ENCODE measurements at places on chromosomes 6 and 20. TPM values are rescaled to one million over a fixed set of nuclear protein-coding genes. Genes with fewer than 3 reads are reported as not detected.

- no peak overlapping the region for H3K4me3 ChIP-seq
- no peaks in the 10 kb centered on the region for H3K36me3 ChIP-seq
- DNase-seq, result peak; percentile 44
- H3K27me3 ChIP-seq, result no peaks in the 10 kb centered on the region
These were observed 1.6 kb upstream of the DSN1 start for GRCh38 chr20:36775196-36775595.

DNA sequence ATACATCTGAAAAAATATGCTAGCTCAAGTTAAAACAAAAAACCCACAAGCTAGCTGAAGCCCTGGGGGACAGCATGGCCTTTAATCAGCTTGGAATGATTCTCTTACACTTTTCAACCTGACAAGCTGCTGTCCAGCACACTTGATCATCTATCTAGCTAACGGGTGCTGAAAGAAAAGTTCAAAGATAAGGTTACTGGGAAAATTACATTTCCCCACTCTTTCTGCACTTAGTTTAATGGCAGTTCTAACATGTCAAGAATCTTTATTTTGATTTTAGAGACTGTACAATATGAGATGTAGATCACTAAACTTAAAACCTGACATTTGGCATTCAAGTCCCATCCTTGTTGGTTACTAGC, 53.4 kb downstream of the STK4 start:
- H3K27me3 ChIP-seq, result no peaks in the 10 kb centered on the region
- no peak overlapping the region for H3K27ac ChIP-seq
- no peak overlapping the region for H3K4me3 ChIP-seq
- no peaks in the 10 kb centered on the region for H3K36me3 ChIP-seq
- peaks cover 24% of the 10 kb centered on the region for H3K4me1 ChIP-seq
- no peak for DNase-seq

DNA sequence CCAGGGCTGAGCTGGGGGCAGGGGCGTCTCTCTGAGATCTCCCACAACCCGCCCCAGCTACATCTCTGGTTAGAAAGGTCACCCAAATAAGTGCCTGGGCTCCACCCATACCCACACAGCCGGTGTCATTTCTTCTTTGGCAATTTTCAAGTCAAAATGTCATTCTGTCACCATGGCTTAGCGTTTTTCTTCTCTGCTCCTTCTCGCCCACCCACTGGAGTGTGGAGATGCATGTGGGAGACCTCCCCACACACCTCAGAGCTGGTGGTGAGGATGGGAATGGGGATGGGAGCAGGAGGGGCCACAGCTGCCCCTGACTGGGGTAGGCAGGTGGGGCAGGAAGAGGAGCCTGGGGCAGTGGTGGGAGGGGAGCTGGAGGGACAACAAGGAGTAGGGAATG, 63.1 kb downstream of the CPNE5 start:
- H3K4me3 ChIP-seq, result no peak overlapping the region
- H3K36me3 ChIP-seq, result no peaks in the 10 kb centered on the region
- no peaks in the 10 kb centered on the region for H3K4me1 ChIP-seq
- no peak for DNase-seq
- H3K27ac ChIP-seq, result no peak overlapping the region
- no peaks in the 10 kb centered on the region for H3K27me3 ChIP-seq

DNA sequence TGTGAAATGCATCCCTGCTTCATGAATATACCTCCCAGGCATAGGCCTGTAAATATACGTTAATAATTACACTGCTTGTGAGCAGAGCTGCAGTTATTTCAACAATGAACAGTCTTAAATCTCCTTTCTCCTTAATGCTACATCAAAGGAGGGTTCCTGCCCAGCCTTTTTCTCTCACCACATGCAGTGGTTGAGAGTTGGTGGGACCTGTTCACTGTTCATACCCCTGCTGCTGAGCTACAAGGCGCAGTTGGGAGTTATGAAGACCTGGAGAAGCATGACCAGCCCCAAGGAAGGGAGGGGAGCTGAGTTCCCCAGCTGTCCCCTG, 111.9 kb upstream of the FOXQ1 start:
- H3K36me3 ChIP-seq, result no peaks in the 10 kb centered on the region
- no peaks in the 10 kb centered on the region for H3K27me3 ChIP-seq
- no peaks in the 10 kb centered on the region for H3K4me1 ChIP-seq
- DNase-seq, result no peak
- no peak overlapping the region for H3K4me3 ChIP-seq
- no peak overlapping the region for H3K27ac ChIP-seq

DNA sequence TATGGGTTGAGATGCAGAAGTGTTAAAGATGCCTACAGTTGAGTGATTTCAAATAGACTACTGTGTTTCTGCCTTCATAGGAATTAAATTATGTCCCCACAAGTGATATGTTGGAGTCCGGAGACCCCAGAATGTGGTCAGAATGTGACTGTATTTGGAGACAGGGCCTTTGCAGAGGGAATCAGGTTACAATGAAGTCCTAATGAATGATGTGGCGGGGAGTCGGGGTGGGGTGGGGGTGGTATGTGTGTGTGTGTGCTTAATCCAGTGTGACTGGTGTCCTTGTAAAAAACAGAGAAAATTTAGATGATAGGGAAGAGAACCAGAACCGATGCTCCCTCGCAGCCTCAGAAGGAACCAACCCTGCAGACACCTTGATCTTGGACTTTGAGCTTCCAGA, 448.2 kb downstream of the QKI start:
- H3K4me1 ChIP-seq, result no peaks in the 10 kb centered on the region
- no peak overlapping the region for H3K4me3 ChIP-seq
- H3K36me3 ChIP-seq, result no peaks in the 10 kb centered on the region
- no peak for DNase-seq

DNA sequence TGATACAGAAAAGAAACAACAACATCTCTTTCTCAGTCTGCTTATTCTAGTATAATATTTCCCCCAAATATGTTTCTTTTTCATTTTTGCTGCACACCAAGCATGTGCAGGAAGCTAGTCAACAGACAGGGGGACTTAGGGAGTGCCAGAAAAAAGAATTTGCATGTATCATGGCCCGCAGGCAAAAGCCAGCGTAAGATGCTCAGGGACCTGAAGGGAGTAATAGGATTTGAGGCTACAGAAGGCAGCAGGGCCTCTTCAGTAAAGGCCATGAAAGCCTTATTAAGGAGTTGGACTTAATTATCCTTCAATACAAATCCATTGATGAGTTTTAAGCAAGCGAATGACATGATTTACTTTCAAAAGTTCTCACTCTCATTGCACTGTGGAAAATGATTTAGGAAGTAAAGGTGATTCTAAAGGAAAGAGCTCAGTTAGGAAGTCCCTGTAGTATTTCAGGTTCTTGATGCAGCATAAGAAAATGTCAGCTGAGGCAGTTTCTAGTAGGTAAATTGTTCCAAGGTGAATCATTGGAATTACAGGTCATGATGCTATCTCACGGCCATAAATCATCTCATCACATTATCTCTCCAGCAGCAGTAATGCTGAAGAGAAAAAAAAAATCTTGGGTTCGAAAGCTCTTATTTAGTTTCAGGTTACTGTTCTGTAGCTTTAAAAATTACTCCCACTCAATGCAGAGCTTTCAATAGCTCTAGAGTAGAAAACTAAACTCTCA, 94.8 kb downstream of the PTCHD4 start:
- H3K27ac ChIP-seq, result no peak overlapping the region
- no peak for DNase-seq
- H3K4me3 ChIP-seq, result no peak overlapping the region

The CPXM1 gene
- 3.5 TPM for total RNA-seq

The ENPP5 gene
- 122 TPM for total RNA-seq

The BMP2 gene
- 1.7 TPM for total RNA-seq

Measured in testis (tissue), 5 donors.